ENCODE measurements at places on chromosomes 2 and 18.

GRCh38 chr2:280650-281110, 7.2 kb downstream of the ALKAL2 start:
- no peak for DNase-seq

DNA sequence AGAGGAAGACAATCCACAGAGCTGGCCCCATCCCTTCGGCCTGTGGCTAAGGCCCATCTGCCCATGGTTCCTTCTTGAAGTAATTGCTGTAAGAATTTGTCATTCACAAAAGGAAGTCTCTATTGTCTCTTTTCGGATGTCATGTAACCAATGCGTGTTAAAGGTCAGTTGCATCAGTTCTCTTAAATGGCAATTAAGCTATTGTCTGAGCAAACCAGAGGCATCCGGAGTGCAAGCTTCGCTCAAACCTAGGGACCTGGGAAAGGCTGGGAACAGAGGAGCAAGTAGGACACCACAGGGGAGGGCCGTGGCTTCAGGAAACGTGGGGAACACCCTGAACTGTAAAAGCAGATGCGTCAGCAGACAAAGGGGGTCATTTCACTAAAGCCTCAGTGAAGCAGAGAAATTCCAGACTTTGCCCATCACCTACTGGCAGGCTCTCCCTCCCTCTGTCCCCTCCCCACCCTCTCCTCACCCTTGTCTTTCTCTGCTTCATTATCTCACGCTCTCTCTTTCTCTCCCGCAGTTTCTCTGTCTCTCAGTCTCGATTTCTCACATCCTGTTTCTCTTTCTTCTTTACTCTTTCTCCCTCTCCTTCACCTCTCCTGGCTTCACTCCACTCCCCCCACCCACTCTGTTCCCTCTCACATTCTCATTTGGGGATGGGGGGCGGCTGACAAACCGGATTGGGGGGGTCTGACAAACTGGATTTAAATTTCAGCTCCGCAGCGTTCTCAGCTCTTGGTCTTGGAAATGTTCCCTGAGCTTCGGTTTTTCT, 204.6 kb upstream of the TNP1 start:
- DNase-seq: no peak

- no peak for DNase-seq
Observed at GRCh38 chr2:204000446-204000845, 63.9 kb downstream of the ICOS start.

DNA sequence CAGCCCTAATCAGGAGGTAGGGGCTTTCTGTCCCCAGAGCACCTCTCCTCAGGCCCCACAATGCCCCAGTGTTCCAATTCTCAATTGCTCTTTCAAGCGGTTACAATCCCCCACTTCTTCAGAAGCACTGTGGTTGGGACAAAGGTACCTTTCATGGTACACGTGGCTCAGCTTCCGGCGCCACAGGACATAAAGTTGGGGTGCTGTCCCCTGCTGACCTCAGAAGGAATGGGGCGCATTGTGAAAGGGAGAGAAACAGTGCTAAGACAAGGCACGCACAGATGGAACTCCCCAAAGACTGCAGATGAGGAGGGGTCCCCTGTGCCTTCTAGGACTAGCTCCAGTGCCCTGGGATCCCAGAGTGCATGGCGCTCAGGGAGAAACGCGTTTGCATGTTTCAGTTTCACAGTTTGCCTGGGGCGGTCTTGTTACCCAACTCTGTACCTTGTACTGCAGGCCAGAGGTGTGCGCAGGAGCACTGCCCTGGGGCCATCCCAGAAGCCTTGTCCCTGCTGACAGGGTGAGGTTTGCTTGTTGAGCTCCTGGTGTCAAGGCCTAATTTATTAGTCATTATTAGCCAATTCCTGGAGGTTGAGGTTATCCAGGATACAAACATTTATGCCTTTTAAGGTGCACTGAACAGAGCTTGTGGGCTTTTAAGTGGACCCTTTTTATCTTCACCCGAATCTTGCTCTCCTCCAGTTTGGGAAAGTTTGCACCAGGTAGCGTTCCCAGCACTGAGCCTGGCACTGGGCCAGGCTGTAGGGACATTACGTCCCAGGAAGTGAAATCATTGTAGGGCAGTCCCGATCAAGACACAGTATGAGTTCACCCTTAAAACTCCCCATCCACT, 7.6 kb downstream of the CNDP1 start:
- no peak for DNase-seq

- DNase-seq: no peak
Observed at GRCh38 chr2:68911709-68912108, 40.5 kb upstream of the BMP10 start.

DNA sequence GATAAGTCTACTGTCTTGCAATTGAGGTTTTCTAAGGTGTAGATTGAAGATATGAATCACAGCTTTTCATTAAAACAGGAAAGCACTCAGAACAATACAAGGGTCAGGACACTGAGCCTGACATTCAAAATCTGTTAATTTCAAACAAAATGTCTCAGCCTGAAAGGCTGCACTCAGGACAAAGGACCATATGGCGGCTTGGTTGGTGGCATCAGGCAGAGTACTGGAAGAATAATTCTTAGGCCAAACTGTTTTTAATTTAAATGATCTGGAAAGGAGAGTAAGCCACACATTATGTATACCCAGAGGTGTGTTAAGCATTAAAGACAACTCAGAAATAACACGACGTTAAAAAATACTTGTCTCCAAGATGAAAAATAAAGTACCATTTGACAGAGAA, 85.9 kb downstream of the SKA1 start:
- no peak for DNase-seq

- DNase-seq: no peak
Observed at GRCh38 chr2:212811921-212812320, 273.3 kb upstream of the ERBB4 start.

DNA sequence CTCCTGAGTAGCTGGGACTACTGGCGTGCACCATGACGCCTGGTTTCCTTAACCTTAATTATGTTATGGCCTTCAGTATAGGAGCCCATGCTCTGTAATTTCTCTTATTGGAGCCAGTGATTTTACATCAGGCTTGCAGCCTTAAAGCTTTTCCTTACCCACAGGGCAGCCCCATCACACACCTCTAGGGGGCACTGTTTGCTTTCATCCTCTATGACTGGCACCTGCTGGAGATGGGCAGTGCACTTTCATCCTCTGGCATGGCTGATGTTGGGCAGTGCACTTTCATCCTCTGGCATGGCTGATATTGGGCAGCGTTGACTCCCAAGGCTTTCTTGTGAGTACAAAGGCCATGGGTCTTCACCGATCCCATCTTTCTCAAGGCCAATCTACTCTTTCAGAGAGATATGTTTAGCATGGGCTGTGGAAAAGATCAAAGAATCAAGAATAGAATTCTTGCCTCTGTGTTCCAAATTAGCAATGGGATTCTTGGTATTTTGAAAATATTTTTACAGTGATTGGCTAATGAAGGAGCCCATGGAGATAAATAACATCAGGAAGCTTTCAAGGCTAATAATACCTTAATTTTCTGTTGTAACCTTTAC, 80.7 kb upstream of the MEX3C start:
- no peak for DNase-seq

- DNase-seq: no peak
Observed at GRCh38 chr2:46828491-46829230, 86.9 kb downstream of the MCFD2 start.

- no peak for DNase-seq
Observed at GRCh38 chr2:236919209-236919608, 166.5 kb upstream of the COPS8 start.

GRCh38 chr2:28751956-28752630, 463 bp downstream of the PPP1CB start:
- DNase-seq: no peak

DNA sequence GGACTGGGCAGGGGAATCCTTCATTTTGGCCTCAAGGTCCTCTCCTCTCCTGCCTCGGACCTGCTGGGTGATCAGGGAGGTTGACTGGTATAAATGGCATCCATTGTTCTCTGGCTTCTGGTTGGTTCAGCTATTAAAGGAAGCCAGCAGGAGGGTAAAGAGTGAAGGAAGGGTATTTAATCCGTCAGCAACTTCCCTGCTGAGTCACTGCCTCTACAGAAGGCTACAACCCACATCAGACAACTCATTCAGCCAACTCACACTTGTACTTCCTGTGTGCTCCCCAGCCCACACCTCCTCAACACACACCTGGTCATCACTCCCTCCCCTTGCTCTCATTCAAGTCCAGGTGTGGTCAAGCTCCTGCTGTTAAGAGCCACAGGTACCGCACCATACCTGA, 68.3 kb upstream of the MRPS9 start:
- DNase-seq: no peak

- no peak for DNase-seq
Observed at GRCh38 chr2:1870431-1870830, 126.1 kb upstream of the PXDN start.

- no peak for DNase-seq
Observed at GRCh38 chr2:102772659-102773058, 10.8 kb downstream of the TMEM182 start.

- no peak for DNase-seq
Observed at GRCh38 chr2:232882085-232882484, 12.0 kb downstream of the SNORC start.

GRCh38 chr2:200466425-200467418, 43.1 kb downstream of the KCTD18 start:
- DNase-seq: no peak

DNA sequence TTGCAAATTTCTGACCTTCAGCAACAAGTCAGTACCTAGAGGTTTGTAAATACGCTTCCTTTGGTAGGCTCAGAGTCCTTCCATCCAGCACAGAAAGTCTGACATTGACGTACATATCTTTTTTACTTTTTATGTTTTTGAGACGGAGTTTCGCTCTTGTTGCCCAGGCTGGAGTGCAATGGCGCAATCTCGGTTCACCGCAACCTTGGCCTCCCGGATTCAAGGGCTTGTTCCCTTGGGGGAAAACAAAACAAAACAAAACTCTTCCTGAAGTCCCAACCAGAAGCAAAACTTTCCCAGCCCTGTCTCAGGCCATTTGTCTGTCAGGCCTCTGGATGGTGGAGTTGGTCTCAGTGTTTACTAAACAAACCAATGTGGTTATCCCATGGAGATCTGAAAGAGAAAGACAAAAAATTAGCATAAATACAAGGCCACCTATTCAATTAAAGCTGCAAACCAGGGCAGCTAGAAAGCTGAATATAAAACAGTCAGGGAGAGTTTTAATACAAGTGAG, 29.6 kb upstream of the ATL2 start:
- DNase-seq: no peak

- no peak for DNase-seq
Observed at GRCh38 chr2:69311024-69311416, 76.0 kb downstream of the GFPT1 start.

DNA sequence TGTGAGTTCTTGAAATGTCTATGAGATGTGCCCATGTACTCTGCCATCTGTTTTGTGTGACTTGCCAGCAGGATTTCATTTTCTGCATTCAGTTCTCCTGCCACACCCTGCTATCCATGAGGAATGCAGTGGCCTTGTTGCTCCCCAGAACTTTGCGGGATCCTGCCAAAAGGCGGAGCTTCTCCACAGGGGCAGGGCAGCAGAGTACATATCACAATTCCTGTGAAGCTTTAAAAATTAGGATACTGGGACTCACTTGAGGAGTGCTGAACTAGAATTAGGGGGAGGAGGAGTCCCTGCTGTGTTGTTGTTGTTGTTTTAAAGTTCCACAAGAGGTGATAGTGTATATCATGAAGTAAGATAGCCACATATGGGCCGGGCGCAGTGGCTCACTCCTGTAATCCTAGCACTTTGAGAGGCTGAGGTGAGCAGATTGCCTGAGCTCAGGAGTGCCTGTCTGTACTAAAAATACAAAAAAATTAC, 76.4 kb downstream of the TANC1 start:
- DNase-seq: no peak

DNA sequence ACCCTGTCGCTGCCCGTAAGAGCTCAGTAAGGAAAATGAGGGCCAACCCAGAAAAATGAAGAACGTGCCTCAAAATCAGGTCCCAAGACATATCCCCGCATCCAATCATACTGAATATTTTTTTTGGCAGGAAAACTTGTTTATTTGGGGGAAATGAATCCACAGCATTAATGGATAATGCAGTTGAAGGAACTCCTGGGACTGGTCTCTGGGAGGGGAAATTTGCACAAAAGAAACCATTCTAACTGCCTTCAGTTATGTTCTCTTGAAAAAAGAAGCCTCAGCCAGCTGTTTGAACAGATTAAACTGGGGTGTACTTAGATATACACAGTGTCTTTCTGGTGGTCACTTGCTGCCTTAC, 61.3 kb downstream of the SPRED2 start:
- DNase-seq: no peak

GRCh38 chr2:595141-595815, 81.9 kb downstream of the TMEM18 start:
- DNase-seq: no peak

DNA sequence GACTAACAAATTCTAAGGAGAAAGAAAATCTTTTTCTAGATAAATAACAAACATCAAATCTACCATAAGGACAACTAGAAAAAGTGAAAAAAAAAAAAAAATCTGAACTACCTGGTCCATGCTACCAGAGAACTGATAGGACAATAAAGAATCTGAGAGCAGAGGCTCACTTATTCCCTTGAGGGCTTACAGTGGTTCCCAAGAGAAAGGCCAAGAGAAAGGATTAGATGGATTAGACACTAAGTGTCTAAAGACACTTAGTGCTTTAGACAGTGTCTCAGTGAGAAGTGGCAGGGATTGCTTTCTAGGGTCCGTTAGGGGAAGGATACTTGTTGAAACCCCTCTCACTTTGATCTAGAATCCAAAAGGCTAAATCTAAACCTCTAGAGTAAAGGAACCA, 78.2 kb downstream of the COA5 start:
- DNase-seq: no peak

GRCh38 chr2:130776550-130776949, 21.2 kb downstream of the AMER3 start:
- DNase-seq: no peak

DNA sequence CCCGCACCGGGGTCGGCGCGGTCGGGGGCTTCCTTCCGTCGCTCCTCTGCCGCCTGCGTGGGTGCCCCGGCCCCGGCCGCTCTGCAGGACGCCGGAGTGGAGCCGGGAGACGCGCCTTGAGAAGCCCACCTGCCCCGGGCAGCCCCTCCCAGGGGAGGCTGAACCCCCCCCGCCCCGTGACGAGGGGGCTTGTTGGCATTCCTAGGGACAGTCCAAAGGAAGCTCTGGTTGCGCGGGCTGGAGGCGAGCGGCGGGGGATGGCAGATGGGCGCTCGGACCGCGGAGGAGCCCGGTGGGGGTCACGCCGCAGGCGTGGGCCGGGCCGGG, 133.5 kb upstream of the MGAT5 start:
- DNase-seq: no peak

- DNase-seq: no peak
Observed at GRCh38 chr2:236954641-236955040, 131.0 kb upstream of the COPS8 start.

GRCh38 chr2:164055623-164056022, 319.8 kb upstream of the FIGN start:
- DNase-seq: no peak

DNA sequence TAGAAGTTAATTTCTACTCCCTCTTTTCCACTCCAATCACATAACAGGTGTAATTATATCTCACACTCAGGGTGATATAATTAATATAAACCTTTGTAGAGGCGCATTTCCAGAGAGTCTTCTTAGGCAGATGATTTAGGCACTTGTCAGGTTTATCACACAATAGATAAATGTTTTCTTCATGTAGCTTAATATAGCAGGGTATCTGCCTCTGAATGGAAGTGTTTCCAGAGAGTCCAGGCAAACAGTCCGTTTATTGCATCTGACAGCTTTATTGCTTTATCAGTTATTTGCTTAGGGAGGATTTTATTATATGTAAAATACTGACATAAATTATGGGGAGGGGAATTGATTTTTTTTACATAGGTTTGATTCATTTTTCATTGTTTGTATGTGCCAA, 766.3 kb downstream of the SLC4A3 start:
- no peak for DNase-seq
